NCI-H187 (cell line): ENCODE measurements at places on chromosomes 2 and 18.

GRCh38 chr2:45105050-45105582, 95.9 kb upstream of the SIX2 start:
- DNase-seq, result no peak

DNA sequence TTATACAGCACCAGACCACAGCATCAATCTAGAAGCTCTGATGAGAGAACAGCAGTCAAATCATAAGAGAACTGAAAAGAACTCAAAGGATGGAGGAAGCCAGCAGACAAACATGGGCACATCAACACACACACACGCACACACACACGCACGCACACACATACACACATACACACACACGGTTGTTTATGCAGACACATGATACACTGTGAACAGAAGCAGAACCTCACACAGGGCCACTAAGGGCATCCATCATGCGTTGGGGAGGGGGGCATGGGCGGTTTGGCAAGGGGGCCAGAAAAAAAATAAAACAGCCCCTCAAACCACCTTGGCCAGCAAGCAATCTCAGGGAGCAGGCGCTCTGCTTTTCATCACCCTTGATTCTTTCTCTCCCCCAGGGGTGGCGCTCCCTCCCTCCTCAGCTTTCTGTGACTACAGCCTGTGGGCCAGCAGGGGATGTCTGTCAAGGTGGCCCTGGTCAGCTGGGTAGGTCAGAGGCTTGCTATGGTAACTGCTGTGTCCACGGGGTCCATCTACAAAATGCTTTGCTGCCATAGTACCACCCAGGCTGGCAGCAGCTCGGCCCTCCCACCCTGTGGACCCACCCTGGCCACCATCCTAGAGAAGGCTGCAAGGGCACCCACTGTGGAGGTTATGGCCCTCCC, 318.0 kb downstream of the CELF4 start:
- no peak for DNase-seq

GRCh38 chr2:14354231-14354630, 278.3 kb upstream of the LRATD1 start:
- DNase-seq, result no peak

- no peak for DNase-seq
Measured at GRCh38 chr18:35174745-35175144, 66.1 kb upstream of the ZNF397 start.
